ENCODE measurements at places on chromosomes 3 and 15.
A peak's percentile ranks its signal among the peaks of the same experiment; 100 is the strongest.

DNA sequence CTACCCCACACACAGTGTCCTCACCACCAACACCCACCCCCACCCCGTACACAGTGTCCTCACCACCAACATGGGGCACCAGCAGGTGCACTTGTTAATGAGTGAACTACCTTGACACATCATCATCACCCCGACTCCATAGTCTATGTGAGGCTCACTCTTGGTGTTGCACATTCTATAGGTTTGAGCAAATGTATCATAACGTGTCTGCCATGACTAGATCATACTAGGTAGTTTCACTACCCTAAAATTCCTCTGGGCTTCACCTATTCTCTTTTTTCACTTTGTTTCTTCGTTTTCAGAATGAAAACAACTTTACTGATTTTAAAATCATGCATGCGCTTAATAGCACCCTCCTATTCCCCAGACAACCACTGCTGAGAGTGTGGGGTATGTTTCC, 102.6 kb upstream of the SLC6A6 start:
- DNase-seq: no peak

GRCh38 chr3:68172039-68172438, 517.6 kb upstream of the SUCLG2 start:
- no peak for DNase-seq

DNA sequence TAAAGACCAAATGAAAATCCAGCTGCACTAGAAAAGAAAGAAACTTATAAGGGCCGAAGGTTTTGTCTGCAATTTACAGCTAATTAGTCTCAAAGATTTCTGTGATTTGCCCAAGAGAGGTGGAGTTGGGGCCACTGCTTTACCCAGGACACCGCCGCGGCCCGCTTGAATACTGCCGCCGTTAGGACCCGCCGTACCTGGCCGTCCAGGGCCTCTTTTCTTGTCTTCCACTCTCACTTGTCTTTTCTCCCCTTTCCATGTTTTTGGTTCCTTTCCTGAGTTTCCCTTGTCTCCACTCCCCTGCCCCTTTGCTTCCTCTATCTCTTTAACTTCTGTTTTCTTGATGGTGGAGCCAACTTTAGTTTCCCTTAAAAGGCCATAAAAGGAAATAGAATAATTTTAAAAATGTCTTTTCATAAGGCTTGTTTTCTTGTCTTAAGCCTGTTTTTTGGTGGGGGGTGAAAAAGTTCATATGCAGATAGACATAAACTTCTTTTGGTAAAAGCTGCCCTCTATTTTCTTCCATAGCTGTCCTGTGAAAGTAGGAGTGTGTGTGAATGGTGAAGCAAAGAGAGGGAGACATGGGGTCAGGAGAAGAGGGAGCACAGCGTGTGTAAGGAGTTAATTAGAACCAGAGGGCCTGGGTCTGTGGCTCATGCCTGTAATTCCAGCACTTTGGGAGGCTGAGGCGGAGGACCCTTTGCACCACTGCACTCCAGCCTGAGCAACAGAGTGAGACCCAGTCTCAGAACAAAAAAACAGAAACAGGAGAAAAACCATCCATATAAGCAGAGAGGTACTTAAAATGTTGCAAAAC, 16.0 kb upstream of the CCNL1 start:
- DNase-seq: no peak

DNA sequence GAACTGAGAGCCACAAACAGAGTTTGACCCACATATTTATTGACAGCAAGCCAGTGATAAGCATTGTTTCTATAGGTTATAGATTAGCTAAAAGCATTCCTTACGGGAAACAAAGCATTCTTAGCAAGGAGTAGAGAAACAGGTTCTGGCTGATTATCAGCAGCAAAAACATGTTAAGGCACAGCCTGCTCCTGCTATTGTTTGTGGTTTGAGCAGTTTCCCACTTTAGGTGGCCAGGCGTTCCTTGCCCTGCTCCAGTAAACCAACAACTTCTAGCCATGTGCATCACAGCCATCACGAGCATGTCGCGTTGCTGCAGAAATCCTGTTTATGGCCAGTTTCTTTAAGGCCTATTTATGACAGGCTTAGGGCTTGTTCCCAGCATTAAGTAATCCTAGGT, 44.7 kb upstream of the C2CD4B start:
- DNase-seq: no peak

DNA sequence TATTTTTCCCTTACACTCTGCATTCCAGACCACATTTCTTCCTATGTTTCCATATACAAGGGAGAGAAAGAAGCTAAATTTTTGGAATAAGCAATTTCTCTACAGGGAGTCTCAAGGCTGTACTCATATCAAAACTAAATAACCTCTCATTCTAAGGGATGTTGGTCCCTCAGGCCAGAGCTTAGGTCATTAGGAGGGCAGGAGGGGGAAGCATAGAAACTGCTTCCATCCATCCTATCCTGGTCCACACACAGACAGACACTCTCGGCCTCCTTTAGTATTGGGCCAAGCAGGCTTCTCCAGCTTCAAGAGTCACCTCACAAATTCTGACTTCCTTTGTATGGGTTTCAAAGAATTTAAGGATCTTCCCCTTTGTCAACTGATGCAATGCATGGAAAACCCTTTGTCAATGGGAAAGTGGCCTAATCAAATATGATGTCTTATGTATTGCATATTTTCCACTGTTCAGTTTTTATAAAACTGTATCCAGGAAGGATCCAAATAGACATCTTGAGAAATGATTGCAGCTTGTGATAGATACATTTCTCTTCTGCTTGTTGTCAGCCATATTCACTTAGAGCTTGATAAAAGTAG, 140.7 kb upstream of the RARB start:
- DNase-seq: no peak

DNA sequence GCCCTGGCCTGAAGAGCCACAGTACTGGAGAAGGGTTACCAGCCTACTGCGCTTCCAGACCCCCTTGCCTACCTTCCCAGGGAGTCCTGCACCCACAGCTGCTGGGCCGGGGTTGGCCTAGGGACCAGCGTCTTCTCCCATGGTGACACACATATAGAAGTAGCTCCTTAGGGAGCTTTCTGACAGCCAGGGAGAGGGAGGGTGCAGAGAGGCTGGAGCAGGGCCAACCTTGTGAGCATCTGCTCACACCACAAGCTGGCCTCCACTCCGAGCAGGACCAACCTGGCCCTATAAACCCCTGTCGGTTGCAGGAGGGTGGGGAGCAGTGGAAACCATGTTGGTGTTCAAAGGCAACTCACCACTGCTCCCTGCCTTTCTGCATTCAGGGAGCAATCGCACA, 35.2 kb downstream of the SRPRB start:
- DNase-seq: no peak

DNA sequence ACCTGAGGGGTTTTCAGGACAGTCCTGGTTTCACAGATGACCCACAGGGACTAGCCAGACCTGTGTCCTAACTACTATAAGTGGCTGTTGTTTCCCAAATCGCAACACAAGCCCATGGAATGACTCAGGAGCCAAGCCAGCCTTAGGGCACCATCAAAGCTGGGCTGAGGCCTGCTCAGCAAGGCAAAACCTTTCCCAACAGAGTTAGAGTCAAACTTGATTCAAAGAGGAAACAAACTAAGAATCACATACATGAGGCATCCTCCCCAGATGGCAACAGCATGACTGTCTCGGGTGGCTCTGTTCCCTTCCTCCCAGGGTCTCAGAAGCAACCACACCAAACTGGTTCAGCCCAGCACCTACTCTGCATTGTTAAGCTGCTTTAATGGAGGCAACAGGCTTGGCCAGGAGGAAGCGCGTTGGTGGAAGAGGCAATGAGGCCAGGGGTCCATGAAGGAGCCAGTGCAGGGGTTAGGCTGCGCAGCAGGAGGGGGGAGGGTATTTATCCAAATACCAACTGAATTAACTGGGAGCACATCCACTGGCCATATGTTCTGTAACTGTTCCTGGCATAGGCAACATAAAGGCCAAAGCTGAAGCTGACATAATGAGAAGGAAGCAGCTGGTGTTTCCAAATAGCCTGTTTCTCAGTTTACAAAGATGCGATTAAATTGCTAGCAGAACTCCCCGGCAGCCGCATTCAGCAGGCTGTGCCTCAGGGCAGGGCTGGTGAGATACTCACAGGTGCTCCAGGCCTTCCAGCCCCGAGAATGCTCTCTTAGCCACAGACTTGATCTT, 102.4 kb downstream of the LRIG1 start:
- DNase-seq: no peak

- no peak for DNase-seq
Measured at GRCh38 chr15:25708391-25708790, 154.7 kb downstream of the ATP10A start.

- DNase-seq: no peak
Measured at GRCh38 chr15:53875139-53875538, 103.1 kb upstream of the UNC13C start.

DNA sequence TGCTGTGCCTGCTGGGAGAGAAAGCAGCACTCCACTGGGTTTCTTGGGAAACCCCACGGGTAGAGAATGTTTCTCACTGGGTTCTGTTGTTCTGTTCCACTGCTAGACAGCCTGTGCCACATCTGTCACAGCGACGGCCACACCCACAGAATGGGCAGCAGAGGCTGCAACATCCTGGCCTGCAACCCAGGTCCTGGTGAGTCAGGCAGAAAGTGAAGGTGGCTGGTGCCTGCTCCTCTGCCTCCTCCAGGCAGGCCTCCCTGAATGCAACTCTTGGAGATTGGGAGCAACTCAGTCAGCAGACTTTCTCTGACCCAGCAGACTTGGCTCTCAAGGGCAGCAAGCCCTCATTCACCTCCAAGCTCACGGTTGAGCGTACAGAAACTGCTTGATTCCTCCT, 13.0 kb downstream of the C3orf18 start:
- no peak for DNase-seq

- DNase-seq: no peak
Measured at GRCh38 chr3:150786791-150787190, 23.8 kb upstream of the SIAH2 start.

GRCh38 chr3:122497425-122497824, 17.3 kb downstream of the KPNA1 start:
- peak; percentile 16 for DNase-seq

DNA sequence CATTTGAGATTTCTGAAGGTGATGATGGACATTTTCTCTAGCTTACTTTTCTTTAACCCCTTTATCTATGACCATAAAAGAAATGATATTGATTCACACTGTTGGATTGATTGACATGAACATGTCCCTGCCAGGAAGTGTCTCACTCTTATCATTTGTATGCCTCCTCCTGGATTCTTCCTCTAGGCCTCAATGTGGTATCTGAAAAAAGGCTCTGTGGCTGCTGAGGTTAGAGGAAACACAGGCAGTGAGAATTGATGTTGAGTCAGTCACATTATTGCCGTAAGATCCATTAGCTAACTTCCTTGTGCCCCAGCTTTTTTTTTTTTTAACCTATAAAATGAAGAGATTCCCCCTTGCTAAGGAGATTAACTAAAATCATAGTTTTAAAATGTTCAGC, 8.0 kb upstream of the THRB start:
- no peak for DNase-seq

DNA sequence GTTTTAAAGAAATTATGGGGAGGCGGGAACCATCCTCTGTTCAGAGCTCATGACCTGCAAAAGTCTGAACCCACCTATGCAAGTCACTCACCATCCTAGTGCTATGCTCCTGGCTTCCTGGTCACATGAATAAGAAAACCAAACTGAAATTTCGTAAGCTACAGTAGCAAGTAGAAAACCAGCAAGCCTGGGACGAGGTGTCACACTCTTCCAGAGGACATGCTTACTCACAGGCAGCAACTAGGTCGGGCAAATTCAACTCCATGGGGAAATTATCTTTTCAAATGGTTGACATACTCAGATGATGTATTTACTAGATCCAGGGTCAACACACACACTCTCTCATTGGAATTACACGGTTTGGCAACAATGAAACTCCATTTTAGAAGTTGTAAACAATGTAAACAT, 31.3 kb downstream of the LDHAL6B start:
- DNase-seq: no peak

GRCh38 chr15:100944244-100944895, 25.2 kb downstream of the LRRK1 start:
- no peak for DNase-seq

DNA sequence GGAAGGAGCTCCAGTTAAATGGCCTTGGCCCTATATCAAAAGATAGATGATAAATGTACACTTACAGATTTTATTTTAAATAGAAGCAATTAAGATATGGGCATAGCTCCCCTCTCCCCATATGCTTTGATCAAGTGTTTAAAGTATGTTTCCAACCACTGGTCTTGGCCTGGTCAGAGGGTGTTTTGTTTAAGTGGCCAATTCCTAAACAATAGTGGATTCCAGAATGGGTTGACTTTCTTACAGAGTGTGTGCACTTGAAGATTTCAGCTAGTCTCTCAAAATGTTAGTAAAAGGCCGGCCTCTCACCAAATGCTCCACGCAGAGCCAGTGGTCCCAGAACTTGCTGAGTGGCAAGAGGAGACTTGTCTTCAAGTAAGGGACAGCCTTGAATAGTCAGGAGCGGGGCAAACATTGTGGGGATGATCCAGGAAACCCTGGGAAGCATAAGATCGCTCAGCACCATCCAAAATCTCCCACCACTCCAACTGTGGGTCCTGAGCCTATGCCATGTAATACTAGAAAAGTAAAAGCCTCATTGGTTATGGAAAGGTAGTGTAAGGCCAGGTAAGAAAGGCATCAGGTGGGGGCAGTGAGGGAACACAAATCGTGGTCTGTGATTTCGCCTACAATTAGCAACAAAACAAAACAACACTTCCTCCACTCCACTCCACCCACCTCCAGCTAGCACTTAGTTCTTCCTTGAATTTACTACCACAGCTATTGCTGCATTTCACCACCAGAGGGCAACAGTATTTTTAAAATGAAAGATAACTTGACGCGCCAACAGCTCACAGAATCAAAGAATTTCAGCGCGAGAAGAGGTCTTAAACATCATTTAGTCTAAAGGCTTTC, 4.8 kb downstream of the RARRES1 start:
- DNase-seq: peak; percentile 28

Measured in stimulated activated CD4-positive, alpha-beta T cell treated with anti-CD3 and anti-CD28 coated beads, Interleukin-2, amount 100 ng/mL, for 4 hours (primary cell).